ENCODE measurements at places on chromosomes 2 and 18. TPM values are rescaled to one million over a fixed set of nuclear protein-coding genes. Genes with fewer than 3 reads are reported as not detected.

GRCh38 chr2:71882949-71883472 lies 264.7 kb downstream of the CYP26B1 start:
- DNase-seq, result peak; percentile 73

DNA sequence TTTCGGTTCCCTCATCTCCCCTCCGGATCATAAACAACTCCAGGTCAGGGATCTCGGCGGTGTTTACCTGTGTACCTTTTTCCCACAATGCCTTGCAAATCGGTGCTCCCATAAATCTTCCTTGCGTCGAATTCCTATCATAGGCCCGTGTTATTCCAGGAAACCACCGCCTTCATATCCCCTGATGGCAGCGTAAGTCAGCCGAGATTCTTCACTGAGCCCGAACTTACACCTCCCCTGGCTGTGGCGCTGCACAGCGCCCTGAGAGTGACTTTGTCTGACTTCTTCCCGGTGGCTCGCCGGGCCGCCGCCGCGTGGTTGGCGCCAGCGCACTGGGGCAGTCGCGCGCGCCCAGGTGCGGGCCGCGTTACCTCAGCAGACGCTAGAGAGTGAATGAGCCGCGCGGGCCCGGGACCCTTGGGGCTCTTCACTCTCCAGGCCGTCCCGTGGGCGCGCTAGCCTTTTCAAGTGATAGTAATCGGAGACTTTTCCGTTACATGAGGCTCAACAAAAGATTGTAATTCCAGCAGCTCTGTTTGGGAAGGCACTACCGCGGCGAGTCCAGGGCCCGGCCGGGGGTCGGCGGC lies 101.6 kb downstream of the SPTBN1 start:
- DNase-seq, result no peak

DNA sequence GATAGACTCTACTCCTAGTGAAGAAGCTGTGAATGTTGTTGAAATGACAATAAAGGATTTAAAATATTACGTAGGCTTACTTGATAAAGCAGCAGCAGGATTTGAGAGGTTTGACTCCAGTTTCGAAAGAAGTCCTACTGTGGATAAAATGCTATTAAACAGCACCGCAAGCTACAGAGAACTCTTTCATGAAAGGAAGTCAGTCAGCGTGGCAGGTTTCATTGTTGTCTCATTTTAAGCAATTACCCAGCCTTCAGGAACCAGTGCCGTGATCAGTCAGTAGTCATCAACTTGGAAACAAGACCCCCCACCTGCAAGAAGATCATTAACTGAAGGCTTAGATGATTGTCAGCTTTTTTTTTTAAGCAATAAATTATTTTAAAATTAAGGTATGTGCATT lies 14.0 kb downstream of the USP14 start:
- no peak for DNase-seq

DNA sequence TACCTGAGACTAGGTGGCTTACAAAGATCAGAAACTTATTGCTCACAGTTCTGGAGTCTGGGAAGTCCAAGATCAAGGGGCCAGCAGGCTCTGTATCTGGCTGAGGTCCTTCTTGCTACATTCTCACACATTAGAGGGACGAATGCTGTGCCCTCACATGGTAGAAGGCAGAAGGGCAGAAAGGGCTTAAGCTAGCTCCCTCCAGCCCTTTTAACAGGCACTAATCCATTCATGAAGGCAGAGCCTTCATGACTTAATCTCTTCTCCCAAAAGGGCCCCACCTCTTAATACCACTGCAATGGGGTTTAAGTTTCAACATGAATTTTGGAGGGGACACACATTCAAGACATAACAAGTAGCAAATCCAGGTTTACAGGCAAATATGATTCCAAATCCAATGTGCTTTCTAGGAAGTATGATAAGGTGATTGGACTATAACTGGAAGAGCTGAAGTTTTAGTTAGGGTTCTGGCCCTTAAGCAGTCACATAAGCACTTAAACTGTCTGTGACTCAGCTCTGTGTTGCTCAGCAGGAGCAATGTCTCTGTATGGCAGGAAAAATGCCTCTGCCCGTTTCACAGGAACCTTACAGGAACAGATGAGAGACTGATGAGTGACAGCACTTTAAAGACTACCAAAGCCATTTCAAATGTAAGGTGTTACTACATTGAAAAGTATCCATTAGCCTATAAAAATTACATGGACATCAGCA lies 119.6 kb upstream of the PTPRM start:
- no peak for DNase-seq

DNA sequence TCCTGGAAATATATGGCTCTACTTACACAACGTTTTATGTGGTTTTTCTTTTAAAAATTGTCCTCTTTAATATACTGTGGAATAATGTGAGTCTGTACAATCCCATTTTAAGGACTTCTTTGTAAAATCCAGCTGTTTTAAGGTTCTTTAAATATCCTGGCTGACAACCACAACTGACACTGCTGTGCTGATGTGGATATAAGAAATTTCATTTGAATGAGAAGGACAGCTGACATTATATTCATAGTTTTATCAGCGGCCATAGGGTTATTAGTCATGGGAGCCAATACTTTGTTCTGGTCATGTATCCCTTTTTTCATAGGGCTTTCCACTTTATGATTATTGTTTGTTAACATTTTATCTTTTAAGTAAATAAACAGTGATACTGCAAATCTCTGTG lies 169.5 kb downstream of the CAMKMT start:
- DNase-seq, result no peak

DNA sequence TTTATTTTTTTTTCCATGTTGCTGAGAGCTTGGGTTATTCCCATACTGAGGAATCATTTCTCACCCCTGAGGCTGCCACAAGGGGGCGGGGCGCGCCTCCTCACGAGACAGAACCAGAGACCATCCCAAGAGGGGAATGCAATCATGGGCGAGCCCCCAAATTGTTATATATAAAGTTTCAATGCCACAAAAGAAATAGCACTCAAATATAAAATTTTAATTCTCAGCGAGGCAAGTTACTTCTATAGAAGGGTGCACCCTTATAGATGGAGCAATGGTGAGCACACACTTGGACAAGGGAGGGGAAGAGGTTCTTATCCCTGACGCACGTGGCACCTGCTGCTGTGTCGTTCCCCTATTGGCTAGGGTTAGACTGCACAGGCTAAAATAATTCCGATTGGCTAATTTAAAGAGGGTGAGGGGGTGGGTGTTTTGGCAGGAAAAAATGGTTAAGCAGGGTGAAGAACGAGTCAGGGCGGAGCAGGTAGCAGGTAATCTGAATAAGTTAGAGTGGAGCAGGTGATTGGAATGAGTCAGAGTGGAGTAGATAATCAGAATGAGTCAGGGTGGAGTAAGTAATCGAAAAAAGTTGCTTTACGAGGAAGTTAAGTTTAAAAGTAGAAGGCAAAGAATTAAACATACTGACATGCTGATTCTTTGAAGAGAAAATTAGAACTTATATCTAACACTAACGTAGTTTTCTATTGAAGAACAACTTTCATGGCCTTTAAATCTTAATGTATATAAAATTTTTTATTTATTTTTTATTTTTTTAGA lies 177.5 kb downstream of the MTCL1 start:
- DNase-seq, result no peak

GRCh38 chr18:12154361-12154760 lies 60.7 kb downstream of the ANKRD62 start:
- DNase-seq, result no peak

DNA sequence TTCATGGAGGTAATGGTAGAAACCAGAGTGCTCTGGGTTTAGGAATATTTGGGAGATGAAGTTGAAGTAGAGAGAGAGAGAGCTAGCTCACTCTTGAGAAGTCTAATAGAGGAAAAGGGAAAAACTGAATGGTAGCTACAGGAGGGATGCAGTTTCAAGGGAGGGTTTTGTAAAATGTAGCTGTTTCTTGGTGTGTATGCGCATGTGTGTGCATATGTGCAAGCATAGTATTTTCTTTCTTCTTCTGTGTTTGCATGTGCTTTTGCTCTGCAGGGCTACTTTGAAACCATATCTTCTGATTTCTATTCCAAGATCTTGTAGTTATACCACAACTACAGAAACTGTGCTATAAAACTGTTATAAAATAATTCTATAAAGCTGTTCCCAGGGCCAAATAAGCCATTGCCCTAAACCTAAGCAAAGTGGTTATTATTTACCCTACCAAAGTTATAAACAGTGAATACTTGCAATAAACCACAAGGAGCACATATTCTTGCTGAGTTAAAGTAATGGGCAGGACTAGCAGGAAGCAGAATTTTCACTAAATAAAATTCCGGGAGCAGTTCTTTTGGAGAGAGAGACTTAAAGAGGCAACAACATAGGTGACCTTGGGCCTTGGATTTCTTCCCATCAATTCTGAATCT lies 145.3 kb upstream of the ZNF521 start:
- no peak for DNase-seq

GRCh38 chr2:233593201-233593600 lies 24.2 kb upstream of the UGT1A8 start:
- DNase-seq, result no peak

DNA sequence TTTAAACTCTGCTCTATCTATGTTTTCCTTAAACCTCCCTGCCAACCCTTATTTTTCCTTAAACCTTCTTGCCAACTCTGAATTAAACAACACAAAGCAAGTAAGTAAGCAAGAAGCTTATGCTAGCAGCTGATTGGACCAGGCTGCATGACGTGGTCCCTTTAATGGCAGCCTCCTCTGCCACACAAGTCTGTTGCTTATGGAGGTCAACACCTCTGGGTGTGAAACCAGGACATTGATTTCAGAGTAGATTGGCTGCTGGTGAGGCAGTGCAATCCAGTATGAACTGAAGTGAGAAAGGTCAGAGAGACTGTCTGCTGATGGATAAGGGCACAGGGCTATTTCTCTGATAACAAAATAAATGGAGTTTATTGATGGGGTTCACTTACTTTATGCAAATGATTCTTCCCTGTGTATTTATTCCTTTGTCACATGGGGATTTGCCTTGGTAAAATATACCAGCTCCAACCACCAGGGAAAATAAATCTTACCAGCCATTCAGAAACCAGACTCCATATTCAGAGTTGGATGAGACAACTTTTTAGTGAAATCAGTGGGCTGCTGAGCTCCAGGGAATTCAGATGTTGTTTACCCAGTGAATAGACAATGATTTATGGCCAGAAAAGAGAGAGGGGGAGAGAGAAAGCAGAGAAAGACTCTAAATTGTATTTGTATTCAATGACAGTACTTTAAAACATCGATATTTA lies 112.2 kb upstream of the NCKAP5 start:
- DNase-seq, result no peak

DNA sequence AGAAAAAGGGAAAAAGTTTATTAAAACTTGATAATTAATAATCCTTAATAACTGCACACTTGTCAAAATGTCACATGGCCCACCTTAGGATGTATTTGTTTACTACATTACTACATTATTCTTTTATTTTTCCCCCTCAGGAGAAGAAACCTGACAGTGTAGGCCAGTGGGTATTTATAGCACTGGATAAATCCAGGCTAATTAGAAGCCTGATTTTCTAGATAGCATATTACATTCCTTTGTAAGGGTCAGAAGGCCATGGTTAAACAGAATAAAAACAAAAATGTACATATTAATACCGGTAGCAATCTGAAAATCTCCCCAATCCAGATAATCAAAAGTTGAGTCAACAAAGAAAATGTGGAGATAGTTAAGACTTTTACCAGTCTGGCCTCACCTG lies 21.5 kb upstream of the KIDINS220 start:
- no peak for DNase-seq

- DNase-seq, result peak; percentile 88
Measured at GRCh38 chr2:240232961-240233884, 92.8 kb upstream of the OTOS start.

DNA sequence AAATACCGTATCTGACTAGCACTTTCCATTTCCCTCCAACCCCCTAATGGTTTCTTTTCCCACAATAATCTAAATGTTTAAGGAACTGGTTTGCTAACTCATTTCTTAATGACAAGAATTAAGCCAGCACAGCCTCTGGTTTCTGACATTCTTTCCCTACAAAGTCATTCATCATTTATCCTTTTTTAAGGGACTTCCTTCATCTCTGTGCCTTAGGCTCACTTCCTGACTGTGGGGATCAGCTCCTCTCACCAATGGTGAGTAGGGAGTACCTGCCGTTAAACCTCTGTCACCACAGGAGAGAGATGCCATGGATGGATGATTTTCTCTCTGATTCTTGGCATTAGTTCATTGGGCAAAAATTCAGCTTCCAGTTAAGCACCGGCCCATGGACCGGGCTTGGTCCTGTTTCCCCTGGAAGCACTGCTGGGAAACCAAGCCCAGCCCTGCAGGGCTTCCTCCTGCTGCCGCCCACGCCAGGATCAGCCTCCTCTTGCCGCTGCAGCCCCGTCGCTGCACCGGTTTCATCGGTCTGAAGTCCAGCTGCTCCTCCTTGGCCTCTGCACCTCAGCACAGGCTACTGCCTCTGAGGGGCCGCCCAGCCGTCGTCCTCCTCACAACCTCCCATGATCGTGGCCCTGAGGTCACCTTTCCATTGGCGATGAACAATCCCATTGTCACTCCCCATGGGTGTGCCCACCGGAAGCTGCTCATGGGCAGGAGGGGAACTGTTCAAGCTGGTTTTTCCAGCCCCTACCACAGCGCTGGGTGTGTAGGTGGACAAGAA lies 64.0 kb upstream of the ZNF516 start:
- no peak for DNase-seq

DNA sequence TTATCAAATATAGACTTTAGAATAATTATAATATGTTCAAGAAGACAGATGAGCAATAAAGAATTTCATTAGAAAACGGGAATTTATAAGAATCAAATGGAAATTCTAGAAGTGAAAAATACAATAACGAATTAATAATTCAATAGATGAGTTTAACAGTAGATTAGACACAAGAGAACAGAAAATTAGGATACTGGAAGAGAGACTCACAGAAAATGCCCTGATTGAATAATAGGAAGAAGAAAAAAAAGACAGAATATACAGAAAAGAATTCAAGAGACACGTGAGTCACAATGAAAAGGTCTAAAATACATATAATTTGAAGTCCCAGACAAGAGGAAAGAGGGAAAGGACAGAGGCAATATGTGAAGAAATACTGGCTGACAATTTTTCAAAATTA lies 354.7 kb downstream of the CLIP4 start:
- DNase-seq, result no peak

DNA sequence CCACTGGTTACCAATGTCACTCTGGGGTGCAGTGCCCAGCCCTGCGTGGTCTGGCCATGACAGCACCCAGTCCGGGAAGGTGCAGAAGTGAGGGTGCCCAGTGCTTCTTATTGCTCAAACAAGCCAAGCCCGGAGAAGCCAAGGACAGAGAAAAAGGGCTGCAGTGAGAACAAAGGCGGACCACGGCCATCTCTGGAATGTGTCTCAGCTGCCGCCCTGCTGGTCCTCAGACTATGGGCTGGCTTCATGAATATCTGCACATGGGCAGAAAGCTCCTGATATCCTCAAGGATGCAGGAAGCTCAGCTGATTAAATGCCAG lies 28.7 kb downstream of the COPS9 start:
- no peak for DNase-seq

DNA sequence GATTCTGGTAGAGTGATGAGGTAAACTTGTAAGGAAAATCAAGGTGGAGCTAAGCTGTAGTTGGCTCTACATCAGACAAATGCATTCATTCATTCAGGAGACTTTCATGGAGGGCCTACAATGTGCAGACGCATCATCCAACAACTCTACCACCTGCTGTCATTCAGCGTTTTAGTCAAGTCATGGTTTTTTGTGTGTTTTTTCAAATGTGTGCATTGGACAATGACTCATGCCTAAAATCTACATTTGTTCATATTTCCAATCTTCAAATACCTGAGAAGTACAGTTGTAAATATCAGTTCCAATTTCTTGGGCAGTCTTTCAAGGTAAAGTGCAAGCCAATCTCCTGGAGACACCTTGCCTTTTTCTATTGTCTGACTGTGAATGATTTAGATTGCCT lies 108.0 kb upstream of the LGALSL start:
- no peak for DNase-seq

Gene CHN1
- 26.5 TPM for total RNA-seq

Gene CCDC141
- total RNA-seq, result 243 TPM
